Mesenteric fat pad (tissue), 1 donor: ENCODE measurements at places on chromosomes 5 and 9. TPM values are rescaled to one million over a fixed set of nuclear protein-coding genes. Genes with fewer than 3 reads are reported as not detected.

The GLT6D1 gene
- not detected for total RNA-seq

The PCDHA9 gene
- 0.22 TPM for total RNA-seq

The IGIP gene
- total RNA-seq: 13.3 TPM

The C5orf58 gene
- total RNA-seq: not detected

The PHYHD1 gene
- total RNA-seq: 13.6 TPM

The EXD3 gene
- 14.9 TPM for total RNA-seq

The SUSD1 gene
- 18.9 TPM for total RNA-seq

The SIT1 gene
- total RNA-seq: 1.3 TPM

The DND1 gene
- 1.00 TPM for total RNA-seq

- no peak for DNase-seq
Observed at GRCh38 chr9:77453825-77454647, 194.1 kb downstream of the GNA14 start.

DNA sequence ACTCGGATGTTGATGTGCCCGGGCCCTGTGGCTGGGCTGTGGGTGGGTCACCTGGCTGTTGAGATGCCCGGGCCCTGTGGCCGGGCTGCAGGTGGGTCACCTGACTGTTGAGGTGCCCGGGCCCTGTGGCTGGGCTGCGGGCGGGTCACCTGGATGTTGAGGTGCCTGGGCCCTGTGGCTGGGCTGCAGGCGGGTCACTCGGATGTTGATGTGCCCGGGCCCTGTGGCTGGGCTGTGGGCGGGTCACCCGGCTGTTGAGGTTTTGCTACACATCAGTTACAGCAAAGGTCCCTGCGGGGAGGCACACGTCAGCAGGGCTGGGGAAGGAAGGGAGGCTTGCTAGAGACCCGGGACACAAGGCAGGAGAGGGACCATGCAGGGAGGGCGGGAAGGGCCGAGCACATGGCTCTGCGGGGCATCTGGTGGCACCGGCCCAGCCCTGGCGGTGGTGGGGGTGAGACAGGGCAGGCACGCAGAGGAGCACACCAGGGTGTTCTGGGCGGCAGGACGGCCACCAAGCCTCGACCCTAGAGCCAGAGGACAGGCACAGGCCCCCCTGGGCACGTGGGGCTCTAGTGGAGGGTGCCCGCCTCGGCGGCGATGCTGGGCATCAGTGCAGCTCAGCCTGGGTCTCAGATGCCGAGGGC lies 35.4 kb downstream of the PNPLA7 start:
- no peak for DNase-seq

DNA sequence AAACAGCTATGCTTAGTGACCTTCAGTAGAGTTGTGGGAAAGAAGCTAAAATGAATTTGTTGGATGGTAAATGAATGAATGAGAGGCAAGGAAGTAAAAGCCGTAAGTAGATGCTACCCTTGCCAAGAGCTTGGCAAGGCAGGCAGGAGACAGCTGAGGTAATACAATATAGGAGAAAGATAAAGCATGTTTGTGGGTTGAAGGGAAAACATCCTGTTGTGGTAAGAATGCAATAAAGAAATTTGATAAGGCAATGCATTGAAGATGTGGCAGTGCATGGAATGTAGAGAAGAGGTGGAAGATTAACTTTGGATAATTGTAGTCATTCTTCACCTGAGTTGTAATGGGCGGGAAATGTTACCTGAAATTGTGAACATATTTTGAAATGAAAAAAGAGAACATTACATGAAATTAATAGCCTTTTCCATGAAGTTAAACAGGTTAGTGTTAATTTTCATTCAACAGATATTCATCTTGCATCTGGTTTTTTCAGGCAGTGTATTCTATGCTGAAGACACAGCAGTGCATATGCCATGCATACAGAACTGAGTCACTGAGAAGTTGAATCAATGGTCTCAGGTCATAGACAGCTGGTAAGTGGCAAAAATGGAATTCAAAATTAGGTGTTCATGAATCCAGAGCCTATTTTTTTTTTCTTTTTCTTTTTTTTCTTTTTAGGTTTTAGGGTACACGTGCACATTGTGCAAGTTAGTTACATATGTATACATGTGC lies 43.4 kb upstream of the SPINK5 start:
- DNase-seq: no peak

DNA sequence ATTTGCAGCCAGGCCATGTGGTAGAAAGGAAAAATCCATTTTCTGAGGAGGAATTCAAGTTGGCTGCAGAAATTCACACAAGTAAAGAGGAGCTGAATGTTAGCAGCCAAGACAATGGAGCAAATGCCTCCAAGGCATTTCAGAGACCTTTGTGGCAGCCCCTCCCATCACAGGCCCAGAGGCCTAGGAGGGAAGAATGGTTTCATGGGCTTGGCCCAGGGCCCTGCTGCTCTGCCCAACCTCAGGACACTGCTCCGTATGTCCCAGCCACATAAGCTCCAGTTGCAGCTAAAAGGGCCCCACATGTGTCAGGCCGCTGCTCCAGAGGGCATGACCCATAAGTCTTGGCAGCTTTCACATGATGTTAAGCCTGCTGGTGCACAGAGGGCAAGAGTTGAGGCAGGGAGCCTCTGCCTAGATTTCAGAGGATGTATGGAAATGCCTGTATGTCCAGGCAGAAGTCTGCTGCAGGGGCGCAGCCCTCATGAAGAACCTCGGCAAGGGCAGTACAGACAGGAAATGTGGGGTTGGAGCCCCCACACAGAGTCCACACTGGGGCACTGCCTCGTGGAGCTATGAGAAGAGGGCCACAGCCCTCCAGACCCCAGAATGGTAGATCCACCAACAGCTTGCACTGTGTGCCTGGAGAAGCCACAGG lies 144.2 kb upstream of the EPB41L4A start:
- DNase-seq: no peak

DNA sequence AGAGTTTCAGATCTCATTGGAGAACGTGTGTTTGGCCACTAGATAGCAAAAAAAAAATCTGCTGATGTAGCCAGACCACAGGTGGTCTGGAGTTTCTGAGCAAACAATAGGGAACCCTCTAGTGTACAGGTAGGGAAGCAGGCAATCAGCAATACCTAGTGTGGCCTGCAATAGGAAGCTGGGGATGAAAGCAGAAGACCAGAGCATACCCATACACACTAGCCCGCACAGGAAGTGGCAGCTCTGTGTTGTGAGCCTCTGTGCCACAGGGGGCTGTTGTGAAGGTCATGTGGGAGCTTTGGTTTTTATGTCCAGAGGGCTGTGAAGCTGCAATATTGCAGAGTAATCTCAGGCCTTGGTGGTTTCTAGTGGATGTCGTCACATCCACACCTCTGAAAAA lies 81.2 kb downstream of the MTAP start:
- no peak for DNase-seq

DNA sequence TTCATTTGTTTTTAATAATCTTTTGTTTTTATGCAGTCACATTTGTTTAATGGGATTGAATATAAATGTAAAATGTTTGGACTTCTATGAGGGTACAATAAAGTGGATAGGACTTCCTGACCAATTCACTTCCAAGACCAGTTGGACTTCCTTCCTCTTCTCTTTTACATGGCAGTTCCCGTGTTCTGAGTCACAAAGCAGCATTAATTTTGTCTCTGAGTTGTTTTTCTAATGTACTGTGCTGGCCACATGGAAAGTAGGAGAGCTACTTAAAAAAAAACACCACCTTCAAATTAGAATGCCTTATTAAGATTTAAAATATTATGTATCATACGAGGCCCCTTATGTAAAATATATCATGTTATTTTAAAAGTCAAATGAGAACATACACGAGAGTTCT lies 87.3 kb downstream of the CCDC171 start:
- DNase-seq: no peak

DNA sequence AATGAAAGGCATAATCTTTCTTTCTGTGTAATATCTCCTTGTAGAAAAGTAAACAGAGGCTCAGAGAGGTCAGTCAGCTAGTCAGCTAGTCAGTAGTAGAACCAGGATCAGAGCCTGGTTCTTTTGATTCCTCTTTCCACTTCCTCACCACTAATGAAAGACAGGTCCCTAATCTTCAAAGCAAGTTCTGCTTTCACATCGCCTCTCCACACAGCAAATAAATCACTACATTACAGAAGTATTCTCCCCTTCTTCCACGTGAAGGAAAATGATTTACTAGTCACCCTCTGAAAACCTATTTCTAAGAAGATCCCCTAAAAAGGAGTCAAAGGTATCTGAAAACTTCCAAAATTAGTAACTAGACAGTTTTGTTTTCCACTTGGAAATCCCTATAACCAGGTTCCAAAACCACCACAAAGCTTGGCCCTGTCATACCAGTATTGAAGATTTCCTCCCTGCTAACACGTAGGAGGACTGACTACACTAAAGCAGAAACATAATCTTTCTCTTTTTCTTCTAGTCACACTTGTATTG lies 140.5 kb upstream of the TARS1 start:
- no peak for DNase-seq

GRCh38 chr9:121498487-121499176 lies 1.0 kb downstream of the GGTA1 start:
- DNase-seq: no peak

DNA sequence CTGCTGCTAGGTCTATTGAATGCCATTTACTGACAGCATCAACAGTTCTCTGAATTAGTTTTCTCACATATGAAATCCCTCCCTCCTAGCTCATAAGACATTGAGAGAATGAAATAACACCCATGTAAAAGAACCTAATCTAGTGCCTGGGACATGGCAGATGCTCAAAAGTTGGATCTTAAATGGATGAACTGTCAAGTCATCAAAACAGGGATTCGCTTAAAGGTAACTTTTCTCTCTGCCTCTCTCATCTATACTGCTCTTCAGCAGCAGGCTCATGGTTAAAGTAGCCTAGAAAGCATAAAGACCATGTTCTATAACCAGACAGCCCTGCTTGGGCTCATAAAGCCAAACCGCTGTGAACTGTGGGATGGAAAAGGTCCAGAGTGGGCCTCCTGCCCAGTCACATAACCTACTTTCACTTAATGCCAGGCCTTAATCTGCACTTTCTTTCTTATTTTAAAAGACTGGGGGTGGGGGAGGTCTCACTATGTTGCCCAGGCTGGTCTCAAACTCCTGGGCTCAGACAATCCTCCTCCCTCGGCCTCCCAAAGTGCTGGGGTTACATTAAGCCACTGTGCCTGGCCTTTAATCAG lies 3.7 kb downstream of the TMEM245 start:
- DNase-seq: no peak

DNA sequence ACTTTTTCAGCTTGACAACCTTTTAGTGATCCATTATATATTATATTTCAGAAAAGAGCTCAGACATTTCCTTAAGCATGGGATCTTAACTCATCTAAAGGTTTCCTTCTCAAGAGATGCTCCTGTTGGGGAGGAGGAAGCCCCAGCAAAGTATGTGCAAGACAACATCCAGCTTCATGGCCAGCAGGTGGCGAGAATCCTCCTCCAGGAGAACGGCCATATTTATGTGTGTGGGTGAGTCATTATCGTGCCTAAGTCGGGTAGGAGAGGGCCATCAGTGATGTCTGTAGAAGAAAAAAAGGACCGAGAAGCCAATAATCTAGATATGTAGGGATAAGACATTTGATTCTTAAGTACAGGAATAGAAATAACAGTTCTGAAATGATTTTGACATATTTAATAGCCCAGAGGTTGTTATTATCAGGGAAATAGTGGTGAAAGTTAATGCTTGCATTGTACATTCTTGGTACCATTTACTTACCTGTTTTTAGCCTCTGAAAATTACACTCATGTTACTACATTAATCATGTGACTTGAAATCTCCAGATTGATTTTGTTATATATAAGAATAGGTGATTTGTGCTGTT lies 28.2 kb downstream of the MTRR start:
- no peak for DNase-seq

- DNase-seq: no peak
Observed at GRCh38 chr5:103441523-103441922, 121.1 kb downstream of the NUDT12 start.

GRCh38 chr5:96597438-96598020 lies 64.6 kb upstream of the CAST start:
- no peak for DNase-seq

DNA sequence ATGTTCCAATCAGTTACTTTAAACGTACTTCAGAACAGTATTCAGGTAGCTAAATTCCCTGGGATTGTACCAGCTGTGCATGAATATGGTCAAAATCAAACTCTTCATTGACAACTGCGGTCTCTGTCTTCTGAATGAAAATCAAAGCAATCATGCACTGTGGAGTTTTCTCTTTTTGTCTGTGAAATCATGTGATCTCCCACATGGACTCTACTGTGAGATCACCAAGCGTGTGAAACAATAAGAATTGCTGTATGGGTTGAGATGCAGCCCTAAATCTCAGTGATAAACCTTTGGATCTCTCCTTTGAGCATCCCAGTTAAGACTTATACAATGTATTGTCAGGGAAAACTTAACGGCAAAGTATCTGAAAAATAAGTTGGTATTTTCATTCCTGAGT lies 6.1 kb downstream of the NRG2 start:
- no peak for DNase-seq

- no peak for DNase-seq
Observed at GRCh38 chr9:19281801-19282200, 51.3 kb downstream of the DENND4C start.

- DNase-seq: no peak
Observed at GRCh38 chr9:91037511-91038482, 236.2 kb downstream of the SYK start.

- DNase-seq: no peak
Observed at GRCh38 chr9:76667521-76667957, 96.7 kb upstream of the PCA3 start.

DNA sequence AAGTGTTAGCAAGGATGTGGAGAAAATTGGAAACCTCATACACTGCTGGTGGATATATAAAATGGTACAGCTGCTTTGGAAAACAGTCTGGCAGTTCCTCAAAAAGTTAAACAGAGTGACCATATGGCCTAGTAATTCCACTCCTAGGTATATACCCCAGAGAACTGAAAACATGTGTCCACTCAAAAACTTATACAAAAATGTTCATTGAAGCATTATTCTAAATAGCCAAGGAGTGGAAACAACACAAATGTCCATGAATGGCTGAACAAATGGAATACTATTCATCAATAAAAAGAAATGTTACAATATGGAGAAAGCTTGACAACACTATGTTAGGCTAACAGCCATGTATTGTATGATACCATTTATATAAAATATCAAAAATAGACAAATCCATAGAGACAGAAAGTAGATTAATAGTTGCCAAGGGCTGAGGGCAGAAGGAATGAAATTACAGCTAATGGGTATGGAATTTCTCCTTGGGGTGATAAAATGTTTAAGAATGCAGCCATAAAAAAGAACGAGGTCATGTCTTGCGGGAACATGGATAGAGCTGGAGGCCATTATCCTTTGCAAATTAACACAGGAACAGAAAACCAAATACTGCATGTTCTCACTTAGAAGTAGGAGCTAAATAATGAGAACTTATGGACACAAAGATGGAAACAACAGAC lies 33.6 kb upstream of the FBP1 start:
- no peak for DNase-seq

GRCh38 chr9:16598316-16598715 lies 272.2 kb downstream of the BNC2 start:
- DNase-seq: no peak

GRCh38 chr5:32092938-32093812 lies 80.9 kb downstream of the GOLPH3 start:
- peak; percentile 80 for DNase-seq

- peak; percentile 89 for DNase-seq
Observed at GRCh38 chr5:76715736-76716455, at the start of gene F2R. F2R (plus strand) TSS chr5:76716126; CDS start chr5:76716308, 182 bp downstream.

GRCh38 chr9:137463931-137464290 lies 4.8 kb upstream of the NSMF start:
- no peak for DNase-seq

- no peak for DNase-seq
Observed at GRCh38 chr9:14827805-14828204, 82.4 kb downstream of the FREM1 start.
